Umbilical cord (tissue), 2 donors: ENCODE measurements at places on chromosomes 6 and 20. TPM values are rescaled to one million over a fixed set of nuclear protein-coding genes. Genes with fewer than 3 reads are reported as not detected.

GRCh38 chr20:34557936-34558319 is 590 bp upstream of the MAP1LC3A start:
- DNase-seq: no peak

- DNase-seq: no peak
Observed at GRCh38 chr20:53059848-53060247, 87.7 kb downstream of the TSHZ2 start.

DNA sequence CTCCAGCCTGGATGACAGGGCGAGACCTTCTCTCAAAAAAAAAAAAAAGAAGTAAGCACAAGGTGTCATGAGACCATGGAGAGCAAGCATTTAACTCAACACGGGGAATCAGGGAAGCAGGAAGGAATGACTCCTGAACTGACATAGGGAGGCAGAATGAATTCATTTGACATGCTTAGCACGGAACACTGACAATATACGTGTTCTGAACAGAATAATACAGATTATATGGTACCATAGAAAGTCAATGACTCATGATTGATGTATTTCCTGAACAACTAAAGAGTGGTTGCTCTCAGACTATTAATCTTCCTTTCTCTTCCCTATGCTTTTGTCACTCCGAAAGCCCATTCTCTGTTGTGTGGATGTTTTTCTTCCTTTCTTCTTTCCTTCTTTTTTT is 20.7 kb upstream of the ASIP start:
- no peak for DNase-seq

DNA sequence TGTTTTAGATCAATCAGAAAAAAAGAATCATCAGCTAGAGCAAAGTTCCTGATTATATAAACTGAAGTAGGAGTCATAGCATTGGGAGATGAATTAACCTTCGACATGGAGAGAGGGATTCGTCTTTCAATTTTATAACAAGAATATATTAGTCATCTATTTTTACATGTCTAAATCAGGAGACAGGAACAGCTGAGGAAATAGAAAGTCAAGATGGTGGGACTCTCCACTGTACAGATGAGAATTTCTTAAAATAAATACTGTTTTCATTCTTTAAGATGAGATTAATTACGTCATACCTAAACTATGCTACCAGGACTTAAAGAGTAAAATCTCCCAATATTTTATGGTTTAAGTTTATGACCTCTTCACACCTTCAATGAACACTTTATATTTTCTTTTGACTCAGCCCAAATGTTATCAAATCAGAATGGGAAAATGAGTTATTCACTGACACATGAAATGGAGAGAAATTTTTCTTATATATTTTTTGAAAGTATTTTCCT is 1137.7 kb downstream of the EPHA7 start:
- no peak for DNase-seq

DNA sequence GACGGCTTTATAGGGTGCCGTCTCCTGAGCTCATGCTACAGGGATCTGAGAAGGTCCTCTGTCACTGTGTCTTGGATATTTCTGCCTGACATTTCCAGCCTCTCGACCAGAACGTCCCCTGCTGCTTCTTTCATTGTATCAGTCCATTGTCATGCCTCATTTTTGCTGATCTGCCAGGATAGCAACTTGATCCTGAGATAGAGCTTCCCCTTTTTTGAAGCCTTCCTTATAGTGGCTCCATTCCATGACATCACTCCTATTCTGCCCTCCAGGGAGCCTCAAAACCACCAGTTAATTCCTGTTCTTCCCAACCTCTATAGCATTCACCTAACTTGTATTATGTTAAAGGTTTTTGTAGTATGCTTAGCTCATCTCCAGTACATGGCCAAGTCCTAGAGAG is 431.8 kb upstream of the NOX3 start:
- no peak for DNase-seq

GRCh38 chr20:62885046-62885895 is 23.6 kb upstream of the TCFL5 start:
- no peak for DNase-seq

- no peak for DNase-seq
Observed at GRCh38 chr20:33664085-33664761, 2.1 kb downstream of the C20orf144 start.

The CCDC167 gene
- 13.0 TPM for total RNA-seq

The KPNA5 gene
- 14.4 TPM for total RNA-seq
